CD4-positive, alpha-beta T cell treated with Interleukin-17A for 1 hour (primary cell): ENCODE measurements at places on chromosomes 12 and 14.

GRCh38 chr14:89650077-89650978, 233.3 kb upstream of the FOXN3 start:
- DNase-seq = no peak

- DNase-seq = no peak
Observed at GRCh38 chr14:31283578-31284252, 76.1 kb upstream of the HECTD1 start.

- DNase-seq = no peak
Observed at GRCh38 chr14:103016071-103016470, 41.3 kb downstream of the CDC42BPB start.

- no peak for DNase-seq
Observed at GRCh38 chr12:27964123-27964522, 8.4 kb downstream of the PTHLH start.

- DNase-seq = no peak
Observed at GRCh38 chr14:55302367-55303124, 31.3 kb downstream of the FBXO34 start.

- no peak for DNase-seq
Observed at GRCh38 chr12:132342251-132343227, 13.2 kb upstream of the GALNT9 start.

- DNase-seq = no peak
Observed at GRCh38 chr12:113945174-113946173, 20.7 kb downstream of the RBM19 start.

DNA sequence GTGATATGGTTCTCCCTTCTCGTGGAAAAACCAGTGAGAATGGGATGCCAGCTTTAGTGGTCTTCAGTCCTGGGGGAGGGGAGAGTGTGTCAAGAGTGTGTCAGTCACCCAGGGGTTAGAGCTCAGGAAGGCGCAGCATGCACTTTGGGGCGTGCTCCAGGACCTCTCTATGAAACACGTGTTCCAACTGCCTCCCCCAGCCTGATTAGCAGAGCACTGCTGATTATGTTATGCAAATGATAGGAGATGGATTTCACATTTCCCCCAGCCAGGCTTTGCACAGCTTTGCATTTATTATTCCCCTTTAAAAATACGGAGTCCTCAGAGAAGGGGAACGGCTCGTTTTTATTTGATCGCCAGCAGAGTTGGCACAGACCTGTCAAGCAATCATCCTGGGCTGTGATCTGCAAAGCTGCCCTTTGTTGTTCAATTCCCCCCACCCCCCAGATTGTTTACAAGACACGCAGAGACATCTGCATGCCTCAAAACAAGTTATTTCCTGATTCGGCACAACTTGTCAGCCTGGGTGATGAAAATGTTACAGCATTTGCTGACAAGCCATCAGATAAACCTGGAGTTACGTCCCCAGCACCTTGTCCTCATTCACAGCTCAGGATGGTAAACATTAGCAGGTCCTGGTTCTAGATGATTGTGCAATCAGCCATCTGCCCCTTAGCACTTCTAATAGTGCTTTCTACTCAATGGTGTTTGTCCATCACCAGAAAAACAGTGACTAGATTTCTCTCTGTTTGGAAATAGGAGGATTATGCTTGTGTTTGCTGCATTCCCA, 196.5 kb downstream of the NOVA1 start:
- no peak for DNase-seq

GRCh38 chr12:21678959-21679358, 21.3 kb upstream of the LDHB start:
- DNase-seq = no peak
